Left cardiac atrium (tissue), 4 donors: ENCODE measurements at places on chromosomes 3 and 15. TPM values are rescaled to one million over a fixed set of nuclear protein-coding genes. Genes with fewer than 3 reads are reported as not detected.

DNA sequence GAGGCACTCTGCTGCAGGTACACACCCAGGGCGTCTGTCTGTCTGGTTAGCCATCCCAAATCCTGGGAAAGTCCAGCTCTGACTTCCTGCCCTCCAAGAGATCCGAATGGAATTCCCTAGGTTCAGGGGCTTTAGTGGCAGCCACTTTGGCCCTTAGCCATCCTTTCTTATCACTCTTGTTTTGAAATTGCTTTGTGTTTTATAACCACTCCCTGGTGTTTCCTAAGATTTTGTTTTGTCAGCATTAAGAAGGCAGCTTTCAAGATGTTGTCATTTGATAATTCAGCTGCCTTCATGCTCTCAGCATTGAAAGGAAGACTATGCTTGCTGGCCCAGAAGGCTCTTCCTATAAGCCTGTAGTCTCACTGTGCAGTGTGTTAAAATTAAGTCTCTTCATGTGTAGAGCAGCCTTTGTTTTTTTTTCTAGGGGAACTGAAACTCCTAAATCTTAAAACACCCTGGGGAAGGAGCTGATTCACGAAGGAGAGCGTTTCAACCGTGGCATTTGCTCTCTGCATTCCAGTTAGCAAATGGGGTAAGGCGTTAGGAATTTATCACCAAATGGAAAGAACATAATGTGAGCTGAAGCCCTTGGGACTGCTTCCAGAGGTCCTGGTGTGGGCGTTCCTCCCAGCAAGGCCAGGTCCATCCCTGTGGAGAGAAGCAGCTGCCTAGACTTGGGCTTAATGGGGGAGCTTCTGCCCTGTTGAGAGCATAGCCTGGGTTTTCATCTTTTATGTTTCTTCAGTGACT lies 14.2 kb upstream of the CLEC3B start:
- DNase-seq = peak; percentile 81

- peak; percentile 54 for DNase-seq
Observed at GRCh38 chr15:58064980-58065444, 499 bp downstream of the ALDH1A2 start.

The ABI3BP gene
- total RNA-seq = 59.8 TPM

GRCh38 chr15:31977812-31978661 lies 52.3 kb upstream of the CHRNA7 start:
- DNase-seq = peak; percentile 33

DNA sequence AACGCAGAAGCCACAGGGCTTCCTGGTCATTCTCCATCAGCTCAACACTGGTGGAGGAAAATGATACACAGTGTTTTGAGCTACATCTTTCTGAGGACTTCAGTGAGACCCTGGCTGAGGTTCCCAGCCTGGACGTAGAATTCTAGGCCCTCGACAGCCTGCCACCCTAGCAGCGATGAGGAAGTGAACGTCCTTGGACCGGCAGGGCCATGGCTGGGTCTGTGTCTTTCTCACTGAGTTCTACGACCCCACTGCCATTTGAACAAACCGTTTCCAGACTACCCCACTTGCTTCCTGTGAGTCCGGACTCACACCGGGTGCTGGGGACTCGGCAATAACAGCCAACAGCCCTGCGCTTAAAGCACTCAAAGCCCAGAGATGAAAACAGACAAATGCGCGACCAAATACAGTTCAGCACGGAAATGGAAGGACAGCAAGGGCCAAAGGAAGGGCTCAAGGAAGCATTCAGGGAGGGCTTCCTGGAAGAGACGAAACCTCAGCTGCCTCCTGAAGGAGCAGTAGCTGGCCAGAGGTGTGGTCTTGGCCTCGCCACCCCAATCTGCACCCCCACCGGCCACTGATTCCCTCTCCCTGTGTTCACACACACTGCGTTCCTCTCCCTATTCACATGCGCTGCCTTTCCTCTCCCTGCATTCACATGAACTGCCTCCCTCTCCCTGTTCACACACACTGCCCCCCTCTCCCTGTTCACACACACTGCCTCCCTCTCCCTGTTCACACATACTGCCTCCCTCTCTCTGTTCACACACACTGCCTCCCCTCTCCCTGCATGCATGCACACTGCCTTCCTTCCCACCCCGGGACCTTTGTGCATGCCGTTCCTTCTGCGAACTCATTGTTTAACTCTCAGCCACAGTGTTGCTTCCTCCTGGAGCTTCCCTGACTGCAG lies 136.3 kb upstream of the PRR20G start:
- no peak for DNase-seq

DNA sequence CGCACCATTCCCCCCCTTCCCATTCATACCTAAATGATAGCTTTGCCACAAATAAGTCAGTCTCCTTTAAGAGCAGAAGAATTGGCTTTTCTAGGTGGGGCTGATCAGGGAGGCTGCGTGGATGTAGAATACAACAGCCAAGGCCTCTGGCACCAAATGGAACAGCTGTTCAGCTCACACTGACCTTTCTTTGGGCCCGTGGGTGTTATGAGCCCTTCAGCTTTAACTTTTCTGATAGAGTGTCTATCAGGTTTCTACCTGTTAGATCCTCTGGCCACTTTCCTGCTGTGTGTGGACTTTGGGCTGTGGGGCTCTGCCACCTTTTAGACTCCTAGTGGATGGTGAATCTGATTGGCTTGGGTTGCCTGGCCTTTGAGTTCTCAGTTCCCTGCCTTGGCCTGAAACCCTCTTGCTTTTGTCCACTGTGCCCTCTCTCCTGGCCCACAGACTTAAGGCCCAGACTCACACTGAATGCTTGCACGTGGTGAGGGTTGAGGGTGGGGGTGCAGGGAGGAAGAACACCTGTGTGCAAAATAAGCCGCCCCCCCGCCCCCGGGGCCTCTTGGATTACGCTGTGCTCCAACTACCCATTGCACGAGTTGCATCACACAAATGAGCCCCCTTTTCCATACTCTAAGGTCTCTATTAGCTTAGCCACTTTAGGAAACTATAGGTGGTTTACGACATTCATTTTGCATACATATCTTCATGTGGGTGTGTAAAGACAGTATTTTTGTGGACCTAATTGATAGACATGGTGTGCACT lies 1.3 kb upstream of the RFX7 start:
- DNase-seq = peak; percentile 22

The KBTBD13 gene
- total RNA-seq = 2.6 TPM

The TMEM212 gene
- not detected for total RNA-seq

GRCh38 chr3:20051123-20051806 lies 11.0 kb downstream of the KAT2B start:
- DNase-seq = no peak

The DUOXA2 gene
- total RNA-seq = not detected

DNA sequence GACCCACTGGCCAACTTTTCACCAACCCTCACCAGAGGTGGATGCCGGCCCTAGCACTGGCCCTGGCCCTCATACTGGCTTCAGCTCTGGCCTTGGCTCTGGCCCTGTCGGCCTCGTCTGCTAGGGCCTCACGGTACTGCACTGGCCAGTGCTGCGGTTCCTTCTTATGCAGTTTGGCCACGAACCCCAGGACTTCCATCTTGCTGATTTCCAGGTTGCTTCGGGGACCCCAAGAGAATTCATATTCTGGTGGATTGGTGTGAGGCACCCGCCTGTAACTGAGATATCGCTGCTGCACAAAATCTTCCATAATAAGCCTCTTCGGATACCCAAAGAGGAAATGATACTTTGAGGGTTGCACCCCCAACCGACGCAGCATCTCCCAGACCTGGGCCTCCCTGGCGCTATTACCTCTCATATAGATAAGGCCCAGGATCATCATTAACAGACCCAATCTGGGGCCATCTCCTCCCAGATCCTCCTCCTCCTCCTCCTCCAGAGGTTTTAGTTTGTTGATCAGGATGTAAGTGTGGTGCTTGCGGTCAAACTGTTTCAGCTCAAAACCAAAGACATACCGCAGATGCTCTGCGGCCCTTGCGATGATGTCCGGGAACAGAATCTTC lies 883 bp downstream of the MAGEF1 start:
- DNase-seq = no peak

GRCh38 chr3:49903451-49904424 lies at the start of gene MST1R:
TSS of gene MST1R (minus strand) at chr3:49903873. CDS start at chr3:49903609, 264 bp downstream.
- DNase-seq = peak; percentile 78

The SKOR1 gene
- 0.29 TPM for total RNA-seq

The PCCB gene
- 70.8 TPM for total RNA-seq

GRCh38 chr15:35182841-35183479 lies 97.9 kb upstream of the NANOGP8 start:
- no peak for DNase-seq

The ADCY5 gene
- 104 TPM for total RNA-seq

- no peak for DNase-seq
Observed at GRCh38 chr3:37198996-37199395, 24.6 kb upstream of the LRRFIP2 start.

DNA sequence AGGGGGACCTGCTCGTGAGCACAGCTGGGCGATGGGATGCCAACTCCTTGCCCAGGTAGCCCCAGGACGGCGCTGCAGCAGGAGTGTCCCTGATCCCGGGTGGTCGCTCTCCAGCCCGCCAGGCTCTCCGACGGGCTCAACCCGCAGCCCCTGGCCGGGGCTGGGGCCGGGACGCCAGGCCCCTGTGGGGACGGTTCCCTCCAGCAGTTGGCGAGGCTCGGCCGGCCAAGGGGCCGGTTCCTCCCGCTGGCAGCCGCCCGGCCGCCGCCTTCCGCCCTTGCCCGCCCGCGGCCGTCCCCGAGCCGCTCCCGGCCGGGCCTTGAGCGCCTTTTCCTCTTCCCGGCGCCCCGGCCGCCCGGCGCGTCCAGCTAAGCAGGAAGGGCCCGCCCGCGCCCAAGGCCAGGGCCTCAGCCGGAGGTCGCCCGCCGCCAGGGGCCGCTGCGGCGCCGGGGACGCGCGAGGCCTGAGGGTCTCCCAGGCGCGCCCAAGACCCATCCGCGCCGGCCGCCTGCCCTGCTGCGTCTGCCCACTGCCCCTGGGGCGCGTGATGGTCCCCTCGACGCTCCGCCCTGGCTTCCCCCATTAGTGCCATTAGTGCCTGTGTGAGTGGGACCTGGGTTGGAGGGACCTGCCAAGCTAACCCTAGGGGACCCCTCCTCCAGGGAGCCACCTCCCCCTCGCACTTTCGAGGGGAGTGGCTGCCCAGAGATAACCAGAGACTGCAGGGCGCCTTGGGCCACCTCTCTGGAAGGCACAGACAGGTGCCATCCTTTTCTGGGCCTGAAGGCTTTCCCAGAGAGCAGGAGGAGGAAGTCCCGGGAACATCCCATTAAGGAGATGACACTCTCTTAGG lies 106.4 kb downstream of the FBLN2 start:
- DNase-seq = peak; percentile 70

The STRIT1 gene
- total RNA-seq = not detected

DNA sequence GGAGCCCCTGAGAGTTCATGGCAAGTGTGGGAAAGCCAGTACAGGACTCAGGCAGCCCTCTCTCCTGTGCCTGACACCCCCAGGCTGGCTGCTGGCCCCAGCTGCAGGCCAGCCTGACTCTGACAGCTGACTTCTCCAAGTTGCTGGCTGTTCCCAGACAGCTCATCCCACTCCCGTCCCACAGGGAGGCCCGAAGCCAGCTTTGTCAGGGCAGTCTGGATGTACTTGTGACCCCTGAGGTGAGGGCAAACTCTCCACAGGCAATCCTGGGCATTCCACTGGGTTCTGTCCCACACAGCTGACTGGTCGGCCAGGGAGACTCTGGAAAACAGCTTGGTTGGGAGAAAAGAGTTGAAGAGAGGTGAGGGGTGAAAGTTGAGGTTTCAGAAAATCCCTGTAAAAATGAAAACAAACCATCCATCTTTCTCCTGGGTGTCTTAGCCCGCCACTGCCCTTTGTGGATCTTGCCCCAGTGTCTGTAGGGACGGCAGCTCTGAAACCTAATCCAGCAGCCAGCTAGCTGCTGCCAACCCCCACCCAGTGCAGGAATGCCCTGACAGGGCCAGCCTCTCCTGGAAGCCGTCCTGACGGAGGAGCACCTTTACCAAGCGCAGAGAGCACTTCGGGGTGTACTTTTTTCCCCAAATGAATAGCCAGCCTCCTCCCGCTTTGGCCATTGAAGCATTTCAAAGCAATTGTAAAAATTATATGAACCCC lies 87.9 kb downstream of the DNAJB8 start:
- peak; percentile 57 for DNase-seq

DNA sequence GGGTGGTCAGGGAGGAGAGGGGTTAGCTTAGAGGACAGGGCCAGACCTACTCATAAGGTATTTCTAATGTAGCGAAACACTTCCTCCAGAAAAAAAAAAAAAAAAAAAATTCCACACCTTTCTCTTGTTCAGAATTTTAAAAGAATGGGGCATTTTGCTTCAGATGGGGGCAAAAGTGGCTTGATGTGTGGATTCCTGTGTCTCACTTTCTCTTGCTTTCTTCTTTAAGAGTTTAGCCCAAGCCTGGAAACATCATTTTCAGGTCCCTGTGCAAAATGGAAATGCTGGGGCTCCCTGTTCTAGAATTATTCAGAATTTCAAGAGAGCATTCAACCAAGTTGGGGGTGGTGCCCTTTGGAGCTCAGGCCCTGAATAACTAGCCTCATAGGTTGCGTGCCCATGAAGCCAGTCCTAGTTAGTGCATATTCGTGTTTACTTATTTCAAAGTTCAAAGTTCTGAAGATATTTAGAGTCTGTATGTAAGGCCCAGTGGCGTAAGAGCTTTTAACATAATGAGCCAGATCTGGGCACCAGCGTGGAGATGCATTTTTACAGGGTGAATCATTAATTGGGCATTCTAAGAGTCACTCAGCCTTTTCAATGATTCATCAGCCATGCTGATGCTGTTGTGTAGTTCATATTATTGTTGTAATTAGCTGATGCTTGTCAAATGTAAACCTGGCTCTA lies 104.5 kb downstream of the RPLP1 start:
- DNase-seq = no peak

GRCh38 chr15:33027306-33028035 lies 167.0 kb downstream of the FMN1 start:
- no peak for DNase-seq

- no peak for DNase-seq
Observed at GRCh38 chr3:4504340-4505261, 11.5 kb downstream of the ITPR1 start.

DNA sequence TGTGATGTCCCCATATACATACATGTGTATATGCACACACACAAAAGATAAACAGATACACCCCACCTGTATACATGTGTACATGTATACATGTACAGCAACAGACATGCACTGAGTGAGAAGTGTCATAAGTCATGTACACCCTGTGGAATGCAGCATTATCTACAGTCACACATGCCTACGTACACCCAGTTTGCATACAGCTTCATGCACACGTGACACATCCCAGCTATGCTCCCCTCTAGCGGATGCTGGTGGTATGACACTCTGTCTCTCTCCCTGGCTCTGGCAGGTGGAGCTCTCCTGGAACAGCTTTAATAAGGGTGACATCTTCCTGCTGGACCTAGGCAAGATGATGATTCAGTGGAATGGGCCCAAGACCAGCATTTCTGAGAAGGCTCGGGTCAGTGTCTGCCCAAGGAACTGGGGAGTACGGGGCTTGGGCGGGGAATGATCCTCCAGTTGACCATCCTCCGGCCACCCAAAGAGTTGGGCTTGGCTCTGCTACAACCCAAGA lies 6.3 kb downstream of the VILL start:
- DNase-seq = peak; percentile 68

The TNFAIP8L3 gene
- total RNA-seq = 7.0 TPM
